IMR-90 (cell line): ENCODE measurements at places on chromosomes 2 and 18.
A peak's percentile ranks its signal among the peaks of the same experiment; 100 is the strongest.

DNA sequence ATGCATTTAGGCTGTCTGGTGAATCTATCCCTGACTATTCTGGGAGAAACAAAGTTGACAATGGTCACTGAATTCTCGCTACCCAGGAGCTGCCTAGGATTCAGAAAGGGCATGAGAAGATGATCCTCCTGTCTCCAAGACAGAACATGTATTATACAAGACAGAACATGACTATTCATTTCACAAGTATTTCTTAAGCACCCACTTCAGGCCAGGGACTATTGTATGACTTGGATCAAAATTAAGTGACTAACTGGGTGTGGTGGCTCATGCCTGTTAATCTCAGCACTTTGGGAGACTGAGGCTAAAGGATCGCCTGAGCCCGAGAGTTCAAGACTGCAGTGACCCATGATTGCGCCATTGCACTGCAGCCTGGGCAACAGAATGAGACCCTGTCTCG lies 235.8 kb upstream of the RAB12 start:
- H3K4me1 ChIP-seq: peaks cover 10% of the 10 kb centered on the region
- H3K4me3 ChIP-seq: no peak overlapping the region
- H3K27me3 ChIP-seq: no peaks in the 10 kb centered on the region
- H3K27ac ChIP-seq: no peak overlapping the region
- DNase-seq: no peak
- peaks cover 6% of the 10 kb centered on the region for H3K36me3 ChIP-seq

- no peak overlapping the region for H3K27ac ChIP-seq
- no peaks in the 10 kb centered on the region for H3K36me3 ChIP-seq
- no peaks in the 10 kb centered on the region for H3K4me1 ChIP-seq
- no peak overlapping the region for H3K4me3 ChIP-seq
Measured at GRCh38 chr2:119311371-119311770, 55.3 kb downstream of the C2orf76 start.

- no peak overlapping the region for H3K4me3 ChIP-seq
- DNase-seq: no peak
- H3K36me3 ChIP-seq: no peaks in the 10 kb centered on the region
- no peaks in the 10 kb centered on the region for H3K4me1 ChIP-seq
- H3K27ac ChIP-seq: no peak overlapping the region
- no peaks in the 10 kb centered on the region; the same call in 1 of the 2 replicates for H3K27me3 ChIP-seq
Measured at GRCh38 chr2:151728804-151729414, 5.4 kb downstream of the NEB start.

- H3K4me3 ChIP-seq: no peak overlapping the region
- H3K36me3 ChIP-seq: no peaks in the 10 kb centered on the region
- peak; percentile 70 for DNase-seq
- peaks cover 10% of the 10 kb centered on the region for H3K4me1 ChIP-seq
- H3K27me3 ChIP-seq: no peaks in the 10 kb centered on the region
Measured at GRCh38 chr2:149858216-149858615, 270.6 kb upstream of the MMADHC start.

- peaks cover 90% of the 10 kb centered on the region for H3K27me3 ChIP-seq
- no peaks in the 10 kb centered on the region for H3K4me1 ChIP-seq
- no peak for DNase-seq
- H3K27ac ChIP-seq: no peak overlapping the region
Measured at GRCh38 chr2:176124947-176125771, 2.6 kb downstream of the HOXD9 start.

DNA sequence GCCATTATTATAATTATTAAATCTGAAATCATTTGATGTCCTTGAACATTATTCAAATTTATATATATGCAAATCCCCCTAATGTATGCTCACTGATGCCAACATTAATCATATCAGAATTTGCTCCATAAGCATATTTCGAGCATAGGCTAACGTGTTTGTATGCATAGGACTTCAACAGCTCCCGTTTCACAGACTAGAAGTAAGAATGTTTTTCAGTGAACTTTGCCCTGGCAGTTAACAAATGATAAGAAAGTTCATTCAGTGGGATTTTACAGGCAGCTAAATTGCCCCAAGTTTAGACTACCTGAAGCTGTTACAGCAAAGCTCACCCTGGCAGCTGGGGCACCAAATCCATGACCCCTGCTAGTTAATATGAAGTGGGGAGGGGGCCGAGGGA lies 272.0 kb downstream of the LNPK start:
- DNase-seq: no peak
- peaks cover 2% of the 10 kb centered on the region; the same call in 1 of the 2 replicates for H3K27me3 ChIP-seq
- no peak overlapping the region for H3K4me3 ChIP-seq
- no peaks in the 10 kb centered on the region for H3K4me1 ChIP-seq
- H3K36me3 ChIP-seq: no peaks in the 10 kb centered on the region
- H3K27ac ChIP-seq: no peak overlapping the region

DNA sequence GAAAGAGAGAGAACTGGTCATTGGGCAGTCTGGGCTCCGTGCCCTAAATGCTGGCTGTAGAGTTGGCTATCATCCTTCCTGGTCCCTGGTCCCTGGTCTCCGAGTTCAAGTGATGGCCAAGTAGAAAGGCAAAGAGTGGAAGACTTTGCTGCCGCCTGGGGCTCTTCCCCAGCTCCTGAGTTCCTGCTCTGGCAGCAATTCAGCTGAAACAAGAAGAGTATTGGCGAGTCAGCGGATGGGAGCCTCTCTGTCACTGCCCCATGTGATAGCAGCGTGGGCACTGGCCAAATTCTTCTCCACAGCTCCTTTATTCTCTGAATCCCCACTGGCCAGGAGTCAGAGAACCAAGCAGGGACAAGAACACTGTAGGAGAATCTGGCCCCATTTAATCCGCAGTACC lies 351.0 kb upstream of the POU3F3 start:
- no peak overlapping the region for H3K27ac ChIP-seq
- no peaks in the 10 kb centered on the region for H3K36me3 ChIP-seq
- no peak for DNase-seq
- no peaks in the 10 kb centered on the region for H3K27me3 ChIP-seq

DNA sequence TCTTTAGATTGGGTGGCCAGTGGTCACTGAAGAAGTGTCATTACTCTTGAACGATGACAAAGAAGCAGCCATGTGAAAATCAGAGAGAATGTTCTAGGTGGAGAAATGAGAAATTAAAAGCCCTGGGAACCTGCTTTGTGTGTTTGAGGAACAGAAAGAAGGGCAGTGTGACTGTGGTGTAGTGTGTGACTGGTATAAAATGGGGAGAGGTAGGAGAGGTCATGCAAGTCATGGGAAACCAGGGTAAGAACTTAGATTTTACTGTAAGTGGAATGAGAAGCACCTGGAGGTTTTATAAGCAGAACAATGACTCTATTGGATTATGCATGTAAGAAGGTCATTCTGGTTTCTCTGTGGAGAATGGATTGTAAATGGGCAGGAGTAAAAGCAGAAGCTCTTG lies 12.2 kb downstream of the ICOS start:
- peaks cover 4% of the 10 kb centered on the region for H3K27me3 ChIP-seq
- DNase-seq: no peak
- no peaks in the 10 kb centered on the region for H3K36me3 ChIP-seq
- H3K27ac ChIP-seq: no peak overlapping the region
- no peak overlapping the region for H3K4me3 ChIP-seq
- peaks cover 2% of the 10 kb centered on the region; the same call in 1 of the 2 replicates for H3K4me1 ChIP-seq

GRCh38 chr2:73963385-73964120 lies 21.2 kb upstream of the TET3 start:
- H3K27me3 ChIP-seq: peaks cover 2% of the 10 kb centered on the region; the same call in 1 of the 2 replicates
- no peak overlapping the region for H3K27ac ChIP-seq
- H3K36me3 ChIP-seq: peaks cover 9% of the 10 kb centered on the region
- no peak for DNase-seq

- H3K4me3 ChIP-seq: no peak overlapping the region
- H3K27ac ChIP-seq: no peak overlapping the region
- H3K27me3 ChIP-seq: no peaks in the 10 kb centered on the region
- DNase-seq: no peak
- H3K4me1 ChIP-seq: no peaks in the 10 kb centered on the region
Measured at GRCh38 chr18:30870466-30870865, 172.1 kb downstream of the DSC3 start.

GRCh38 chr2:133417415-133417814 lies 150.8 kb downstream of the NCKAP5 start:
- peaks cover 12% of the 10 kb centered on the region for H3K4me1 ChIP-seq
- H3K27me3 ChIP-seq: no peaks in the 10 kb centered on the region
- H3K4me3 ChIP-seq: no peak overlapping the region
